NB4 (cell line): ENCODE measurements at places on chromosomes 11 and 22.

- peak; percentile 82 for DNase-seq
Measured at GRCh38 chr22:35601743-35602615, 15.2 kb downstream of the MB start.

GRCh38 chr22:39785232-39785631, 108.3 kb downstream of the ENTHD1 start:
- no peak for DNase-seq

DNA sequence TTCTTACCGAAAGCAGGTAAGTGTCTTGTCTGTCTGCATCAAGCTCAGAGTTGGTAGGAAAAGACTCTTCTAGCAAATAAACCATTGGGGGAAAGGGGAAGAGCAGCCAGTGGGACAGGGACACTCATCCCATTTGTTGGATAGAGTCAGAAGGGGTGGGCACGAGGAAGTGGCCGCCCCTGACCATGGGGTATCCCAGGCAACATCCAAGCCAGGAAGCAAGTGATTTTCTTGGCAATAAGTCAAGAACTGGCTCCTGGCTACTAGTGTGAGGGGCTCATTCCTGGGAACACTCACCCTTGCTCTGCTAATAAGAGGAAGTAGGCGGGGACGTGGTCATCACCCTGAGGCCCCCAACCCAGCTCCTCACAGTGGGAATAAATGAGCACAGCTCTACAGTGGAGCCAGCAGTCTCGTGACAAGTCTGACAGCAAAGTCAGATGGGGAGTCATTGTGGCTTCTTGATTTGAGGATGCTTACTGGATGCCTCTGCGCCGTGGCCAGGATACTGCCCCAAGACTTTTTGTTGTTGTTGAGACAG, 6.7 kb downstream of the SLC25A18 start:
- DNase-seq = peak; percentile 48

DNA sequence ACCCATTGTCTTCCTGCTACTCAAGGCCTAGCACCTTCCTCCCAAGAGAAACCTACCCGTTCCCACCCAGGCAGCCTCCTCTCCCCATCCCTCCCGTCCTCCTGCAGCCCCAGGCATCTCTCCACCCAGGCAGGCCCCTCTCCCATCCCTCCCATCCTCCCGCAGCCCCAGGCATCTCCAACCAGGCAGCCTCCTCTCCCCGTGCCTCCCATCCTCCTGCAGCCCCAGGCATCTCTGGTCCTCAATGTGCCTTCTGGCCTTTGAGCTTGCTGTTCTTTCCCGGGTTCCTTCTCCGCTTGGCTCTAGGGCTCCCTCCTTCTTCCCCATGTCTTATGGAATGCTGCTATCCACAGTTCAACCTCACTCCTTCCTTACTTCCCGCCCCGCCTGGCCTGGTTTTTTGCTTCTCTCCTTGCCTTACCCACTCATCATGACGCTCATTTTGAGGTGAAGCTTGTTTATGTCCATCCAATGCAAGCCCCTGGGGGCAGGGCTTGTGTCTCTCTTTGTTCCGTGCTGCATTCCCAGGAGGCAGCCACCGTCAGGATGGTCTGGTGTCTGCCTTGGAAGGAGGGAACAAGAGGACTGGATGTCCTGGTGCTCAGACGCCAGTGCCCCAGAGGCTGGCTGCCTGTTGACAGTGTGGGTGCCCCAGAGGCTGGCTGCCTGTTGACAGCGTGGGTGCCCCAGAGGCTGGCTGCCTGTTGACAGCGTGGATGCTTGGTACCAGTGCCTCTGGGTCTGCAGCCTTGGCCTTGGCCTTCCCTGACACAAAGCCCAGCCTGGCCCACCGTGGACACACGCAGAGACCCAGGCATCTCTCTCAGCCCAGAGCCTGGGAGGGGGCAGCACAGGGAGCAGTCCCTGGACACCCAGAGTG, 815.7 kb downstream of the BRD1 start:
- no peak for DNase-seq

GRCh38 chr22:47835726-47836125, 1073.3 kb downstream of the TBC1D22A start:
- no peak for DNase-seq

DNA sequence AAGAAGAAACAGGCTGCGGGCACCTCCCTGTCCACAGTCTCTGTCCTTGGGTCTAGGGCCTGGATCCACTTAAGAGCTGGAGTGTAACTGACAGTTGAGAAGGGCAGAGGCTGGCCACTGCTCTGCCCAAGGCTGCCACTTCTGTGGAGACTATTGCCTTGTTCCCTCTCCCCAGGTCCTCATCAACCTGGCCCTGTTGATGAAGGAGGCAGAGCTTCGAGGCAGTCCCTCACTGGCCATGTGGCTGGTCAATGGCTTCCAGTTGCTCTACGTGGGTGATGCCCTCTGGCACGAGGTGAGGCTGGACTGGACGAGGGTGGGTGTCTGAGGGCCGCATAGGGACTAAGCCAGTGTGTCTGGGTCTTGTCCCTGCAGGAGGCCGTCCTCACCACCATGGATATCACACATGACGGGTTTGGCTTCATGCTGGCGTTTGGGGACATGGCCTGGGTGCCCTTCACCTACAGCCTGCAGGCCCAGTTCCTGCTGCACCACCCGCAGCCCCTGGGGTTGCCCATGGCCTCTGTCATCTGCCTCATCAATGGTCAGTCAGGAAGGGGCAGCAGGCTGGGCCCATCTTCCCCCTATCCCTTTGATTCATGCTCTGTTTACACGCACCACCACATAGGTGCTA, 2.8 kb downstream of the ZNHIT2 start:
- peak; percentile 11 for DNase-seq

- DNase-seq = no peak
Measured at GRCh38 chr11:93945596-93945995, 75.6 kb upstream of the HEPHL1 start.

- no peak for DNase-seq
Measured at GRCh38 chr11:47918882-47919495, 61.4 kb upstream of the PTPRJ start.

DNA sequence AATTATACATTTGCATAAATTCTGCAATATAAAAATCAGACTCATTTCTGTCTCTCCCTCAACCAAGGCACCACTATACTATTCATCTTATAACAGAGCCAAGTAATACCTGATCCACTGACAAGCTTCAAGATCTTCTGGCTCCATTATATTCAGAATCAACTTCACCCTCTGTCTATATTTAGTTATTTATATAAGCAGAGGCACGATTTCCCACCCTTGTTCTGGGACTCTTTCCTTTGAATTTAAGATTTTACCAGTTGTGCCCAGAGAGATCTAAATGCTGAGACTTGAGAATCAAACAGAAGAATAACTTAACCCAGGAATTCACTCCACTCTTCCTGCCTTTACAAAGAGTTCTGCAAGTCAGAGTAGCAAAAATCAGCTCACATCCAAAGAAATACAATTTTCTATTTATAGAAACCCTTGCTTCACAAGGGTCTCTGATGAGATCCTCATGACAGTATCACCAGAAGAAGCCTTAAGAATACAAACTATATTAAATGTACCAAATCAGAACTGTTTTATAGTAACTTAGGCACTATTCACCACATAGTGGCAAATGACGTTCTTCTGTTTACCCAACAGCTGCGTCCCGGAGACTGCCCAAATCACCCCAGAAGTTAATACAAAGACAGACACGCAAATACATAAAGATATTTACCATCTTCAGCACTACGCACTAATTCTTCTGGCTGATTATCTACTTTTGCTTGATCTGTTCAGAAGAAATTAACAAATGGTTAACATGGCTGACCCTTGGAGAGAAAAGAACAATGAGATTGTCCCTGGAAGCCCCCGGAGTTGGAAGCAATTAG, 32.3 kb upstream of the CCDC89 start:
- no peak for DNase-seq

DNA sequence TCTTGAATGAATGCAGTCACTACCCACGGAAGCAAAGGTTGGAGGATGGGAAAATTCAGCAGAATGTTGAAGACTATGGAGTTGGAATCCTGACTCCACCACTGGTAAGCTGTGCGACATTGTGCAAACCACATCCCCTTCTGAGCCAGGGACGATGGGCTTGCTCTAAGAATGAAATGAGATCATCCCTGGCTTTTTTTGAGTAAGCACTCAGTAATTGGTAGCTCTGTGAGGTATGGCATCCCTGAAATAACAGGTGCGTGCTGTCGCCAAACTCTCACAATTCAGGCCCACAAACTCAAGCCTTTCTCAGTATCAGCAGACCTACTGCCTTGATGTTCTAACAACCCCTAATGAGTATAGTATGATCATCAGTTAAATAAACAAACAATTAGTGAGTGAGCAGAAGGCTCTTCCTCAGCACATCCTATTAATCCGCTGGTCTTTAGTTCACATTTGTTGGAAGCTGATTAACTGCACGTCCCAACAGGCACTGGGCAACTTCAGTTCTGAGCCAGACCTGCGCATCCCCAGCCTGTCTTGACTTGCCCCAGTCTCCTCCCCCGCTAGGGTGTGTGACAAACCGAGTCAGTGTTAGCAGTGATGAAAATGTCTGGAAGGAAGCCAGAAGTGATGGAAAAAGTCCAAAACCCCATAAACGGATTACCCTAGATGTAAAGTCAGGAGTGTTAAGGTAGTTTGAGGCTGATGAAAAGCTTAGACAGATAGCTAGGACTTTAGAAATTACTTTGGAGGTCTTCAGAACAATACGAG, 235.5 kb downstream of the GRIK4 start:
- no peak for DNase-seq

DNA sequence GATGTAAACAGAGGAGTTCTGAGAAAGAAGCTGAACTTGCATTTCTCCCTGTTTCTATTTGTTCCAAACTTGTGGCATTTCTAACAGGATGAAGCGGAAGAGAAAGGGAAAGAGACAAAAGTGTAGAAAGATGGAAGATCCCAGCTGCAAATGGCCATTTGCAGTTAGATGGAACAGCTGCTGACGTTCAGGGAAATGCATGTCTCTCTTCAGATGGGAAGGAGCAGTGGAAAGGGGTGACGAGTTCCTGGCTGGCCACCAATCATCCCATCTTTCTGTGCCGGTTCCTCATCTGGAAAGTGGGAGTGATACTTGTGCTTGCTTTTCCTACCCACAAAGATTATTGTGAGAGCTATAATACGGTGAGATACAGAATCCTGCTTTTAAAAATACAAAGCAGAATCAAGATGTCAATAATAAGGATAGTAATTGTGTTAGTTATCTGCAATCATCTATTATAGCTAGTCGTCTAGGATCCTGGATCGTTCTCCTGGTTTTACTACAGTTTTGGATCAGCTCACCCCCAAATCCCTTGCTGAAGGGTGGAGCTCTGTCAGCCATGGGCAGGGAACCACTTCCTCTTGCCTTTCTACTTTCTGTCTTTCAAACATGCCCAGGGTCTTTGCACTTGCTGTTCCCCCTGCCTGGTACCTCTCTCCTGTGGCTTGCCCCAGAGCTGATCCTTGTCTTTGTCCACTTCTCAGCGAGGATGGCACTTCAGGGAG, 1.2 kb upstream of the TIMP3 start:
- no peak for DNase-seq

DNA sequence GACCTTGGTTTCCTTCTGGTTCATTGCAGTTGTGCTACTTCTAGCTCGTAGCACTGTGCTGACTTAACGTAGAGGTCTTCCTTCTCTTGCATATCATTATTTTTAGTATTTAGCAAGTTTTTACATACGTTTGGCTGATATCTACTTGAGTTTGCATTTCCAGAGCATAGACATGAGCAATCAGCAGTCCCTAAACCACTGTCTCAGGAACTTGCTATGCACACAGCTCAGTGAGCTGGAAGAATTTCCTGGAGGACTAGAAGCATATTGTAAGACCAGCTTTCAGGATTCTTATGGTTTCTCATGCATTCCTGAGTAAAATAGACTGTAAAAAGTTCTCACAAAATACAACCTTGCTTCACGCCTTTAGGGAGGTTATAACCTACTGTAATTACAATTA, 226.7 kb upstream of the PDGFD start:
- DNase-seq = no peak

DNA sequence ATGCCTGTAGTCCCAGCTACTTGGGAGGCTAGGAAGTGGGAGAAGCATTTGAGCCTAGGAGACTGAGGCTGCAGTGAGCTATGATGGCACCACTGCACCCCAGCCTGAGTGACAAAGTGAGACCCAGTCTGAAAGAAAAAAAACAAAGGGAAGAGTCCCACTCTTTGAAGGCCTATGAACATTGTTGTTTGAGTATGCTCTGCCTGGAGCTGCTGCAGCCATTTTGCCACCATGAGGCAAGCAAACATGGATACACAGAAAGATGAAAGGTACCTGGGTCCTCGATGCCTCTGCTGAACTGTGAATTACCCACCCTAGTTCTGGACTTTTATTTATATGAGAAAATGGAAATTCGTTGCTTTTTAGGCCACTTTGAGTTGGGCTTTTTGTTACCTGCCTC, 19.7 kb upstream of the TSPAN18 start:
- no peak for DNase-seq

DNA sequence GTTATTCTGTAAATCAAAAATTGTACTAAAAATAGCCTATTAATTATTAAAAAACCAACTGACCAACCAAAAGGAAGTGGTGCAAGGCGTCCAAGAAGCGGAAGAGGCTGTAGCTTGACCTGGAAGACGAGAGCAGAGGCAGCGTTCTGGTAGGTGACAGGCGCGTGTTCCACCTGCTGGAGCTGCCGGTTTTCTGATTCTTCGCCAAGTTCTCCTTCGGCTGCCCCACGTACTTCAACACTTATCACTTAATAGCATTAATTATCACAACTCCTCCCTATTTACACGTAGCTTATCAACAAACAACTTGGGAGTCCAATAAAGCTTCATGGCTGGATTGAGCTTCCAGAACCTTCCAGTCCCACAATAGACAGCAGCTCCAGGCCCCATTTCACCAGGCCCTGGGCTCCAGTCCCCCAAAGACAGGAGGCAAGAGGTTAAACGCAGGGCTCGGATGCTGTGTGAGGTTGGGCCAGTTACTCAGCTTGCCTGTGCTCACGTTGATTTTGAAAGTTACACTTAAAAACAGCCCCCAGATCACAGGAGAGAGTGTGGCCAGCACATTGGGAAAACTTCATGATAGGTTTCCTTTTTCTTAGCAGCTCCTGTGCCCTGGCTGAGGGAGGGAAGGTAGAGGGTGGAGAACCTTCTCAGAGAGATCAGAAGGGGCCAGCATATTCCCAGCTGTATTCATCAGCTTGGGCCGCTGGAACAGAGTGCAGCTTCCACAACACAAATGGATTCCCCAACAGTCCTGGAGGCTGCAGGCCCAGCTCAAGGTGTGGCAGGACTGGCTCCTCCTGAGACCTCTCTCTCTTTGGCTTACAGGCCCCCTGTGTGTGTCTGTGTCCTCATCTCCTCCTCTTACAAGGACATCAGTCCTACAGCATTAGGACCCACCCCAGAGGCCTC, 54.2 kb upstream of the FGF3 start:
- no peak for DNase-seq

DNA sequence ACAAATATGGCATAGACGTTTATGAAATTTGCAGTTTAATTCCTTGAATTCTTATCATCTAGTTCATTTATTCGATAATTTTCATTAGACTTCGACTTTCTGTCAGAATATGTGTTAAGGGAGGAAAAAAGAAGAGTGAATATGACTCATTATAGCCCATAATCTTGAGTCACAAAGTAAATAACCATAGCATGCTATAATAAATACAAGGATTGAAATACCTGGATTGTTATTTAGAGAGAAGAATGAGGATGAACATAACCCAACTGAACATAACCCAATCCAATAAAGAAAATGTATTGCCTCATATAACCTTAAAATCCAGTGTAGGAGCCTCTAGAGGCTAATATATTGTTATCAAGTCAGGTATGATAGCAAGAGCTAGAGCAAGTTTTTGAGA, 1858.3 kb upstream of the RAG2 start:
- DNase-seq = no peak
